GF-D8 (cell line): ENCODE measurements at places on chromosomes 2 and 18.

- no peak for DNase-seq
Observed at GRCh38 chr2:161522796-161523195, 101.4 kb upstream of the SLC4A10 start.

GRCh38 chr18:54883816-54884604 lies 55.7 kb downstream of the RAB27B start:
- no peak for DNase-seq

GRCh38 chr2:230874456-230874855 lies 9.7 kb downstream of the ITM2C start:
- DNase-seq, result no peak

- no peak for DNase-seq
Observed at GRCh38 chr2:28824870-28825269, 14.2 kb downstream of the SPDYA start.

DNA sequence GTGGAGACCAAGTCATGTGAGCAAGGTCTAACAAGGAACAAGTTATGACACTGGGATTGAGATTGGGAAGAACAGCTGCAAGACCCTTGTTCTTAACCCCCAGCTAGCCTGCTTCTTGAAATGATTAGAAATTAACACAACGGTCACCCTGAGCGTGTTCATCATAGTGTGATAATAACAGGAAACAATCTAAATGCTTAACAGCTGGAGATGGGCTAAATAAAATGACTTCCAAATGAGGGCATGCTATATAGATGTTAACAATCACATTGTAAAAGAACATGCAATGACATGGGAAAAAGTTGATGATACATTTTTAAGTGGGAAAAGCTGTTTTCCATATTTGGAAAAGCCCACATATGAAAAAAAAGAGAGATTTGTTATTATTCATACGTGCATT lies 47.6 kb downstream of the RPL37A start:
- no peak for DNase-seq

- no peak for DNase-seq
Observed at GRCh38 chr2:128639120-128639477, 320.4 kb upstream of the HS6ST1 start.

GRCh38 chr2:40115894-40116293 lies 336.0 kb downstream of the SLC8A1 start:
- DNase-seq, result no peak
